GM23338 (cell line): ENCODE measurements at places on chromosomes 12 and 14.

DNA sequence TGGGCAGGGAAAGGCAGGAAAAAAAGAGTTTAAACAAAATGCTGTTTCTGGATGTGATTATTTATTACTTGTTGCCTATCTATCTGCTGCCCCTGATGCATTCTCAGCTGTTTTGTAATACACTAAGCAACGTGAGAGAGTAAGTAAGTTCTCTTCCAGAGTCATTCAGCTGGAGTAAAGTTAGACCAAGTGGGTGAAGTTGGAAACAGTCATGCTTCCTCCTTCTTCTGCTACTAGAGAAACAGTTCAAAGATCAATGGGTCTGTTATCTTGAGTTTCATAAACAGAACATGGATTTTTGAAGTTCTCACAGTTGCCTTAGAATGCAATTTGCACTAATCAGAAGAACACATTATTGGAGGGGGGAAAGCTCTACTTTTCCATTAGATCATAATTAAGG lies 279.3 kb downstream of the EGLN3 start:
- DNase-seq, result no peak

DNA sequence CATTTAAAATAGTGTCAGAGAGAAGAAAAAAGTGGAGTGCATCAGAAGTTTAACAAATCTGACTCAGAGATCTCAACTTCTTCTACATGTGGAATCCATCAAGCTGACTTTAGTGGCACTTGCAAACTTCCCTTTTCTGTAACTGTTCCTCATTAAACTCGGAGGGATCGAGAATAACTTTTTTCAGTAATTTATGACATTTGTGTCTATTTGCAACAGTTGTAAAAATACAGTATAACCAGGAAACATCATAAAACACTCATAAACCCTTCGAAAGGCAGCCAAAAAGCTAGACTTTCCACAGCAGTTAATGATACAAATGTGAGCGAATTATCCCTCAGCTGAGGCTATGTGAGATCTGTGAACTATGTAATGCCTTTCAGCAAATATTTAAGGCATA lies 1936.8 kb upstream of the SEL1L start:
- DNase-seq, result no peak

- DNase-seq, result no peak
Observed at GRCh38 chr12:101775816-101776215, 36.6 kb upstream of the SYCP3 start.

GRCh38 chr12:28563936-28564335 lies 373.7 kb downstream of the CCDC91 start:
- DNase-seq, result no peak

- DNase-seq, result no peak
Observed at GRCh38 chr12:5884285-5884684, 60.8 kb downstream of the ANO2 start.

GRCh38 chr14:101862177-101862576 lies 100.7 kb downstream of the PPP2R5C start:
- DNase-seq, result no peak

GRCh38 chr12:90621927-90622326 lies 333.0 kb downstream of the CCER1 start:
- DNase-seq, result no peak

GRCh38 chr12:117334051-117334450 lies 27.4 kb downstream of the NOS1 start:
- DNase-seq, result no peak

DNA sequence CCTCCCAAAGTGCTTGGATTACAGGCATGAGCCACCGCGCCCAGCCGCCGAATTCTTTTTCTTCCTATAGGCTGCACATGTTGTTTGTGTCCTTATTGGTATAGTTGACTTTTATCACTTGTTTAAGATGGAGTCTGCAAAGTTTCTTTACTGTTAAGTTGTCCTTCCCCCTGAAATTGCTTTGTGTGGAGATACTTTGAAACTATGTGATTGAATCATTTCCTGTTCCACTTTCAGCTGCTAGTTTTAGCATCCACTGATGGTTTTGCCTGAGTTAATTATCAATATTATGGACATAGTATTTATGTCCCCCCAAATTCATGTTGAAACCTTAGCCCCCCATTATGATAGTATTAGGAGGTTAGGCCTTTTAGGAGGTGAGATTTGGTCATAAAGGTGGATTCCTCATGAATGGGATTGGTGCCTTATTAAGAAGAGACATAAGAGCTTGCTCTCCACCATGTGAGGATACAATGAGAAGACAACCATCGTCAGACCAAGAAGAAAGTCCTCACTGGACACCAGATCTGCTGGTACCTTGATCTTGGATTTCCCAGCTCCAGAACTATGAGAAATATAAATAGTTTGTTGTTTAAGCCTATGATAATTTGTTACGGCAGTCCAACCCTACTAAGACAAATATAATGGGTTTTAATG lies 34.9 kb downstream of the PPHLN1 start:
- DNase-seq, result no peak

GRCh38 chr14:44170101-44170500 lies 337.0 kb downstream of the FSCB start:
- no peak for DNase-seq

GRCh38 chr12:3101309-3102024 lies 24.3 kb downstream of the TSPAN9 start:
- no peak for DNase-seq

GRCh38 chr12:116589581-116589980 lies 30.4 kb downstream of the MAP1LC3B2 start:
- DNase-seq, result no peak

GRCh38 chr14:93946104-93946503 lies 19.0 kb downstream of the FAM181A start:
- DNase-seq, result no peak

- no peak for DNase-seq
Observed at GRCh38 chr12:65019696-65020234, 101.3 kb downstream of the WIF1 start.

DNA sequence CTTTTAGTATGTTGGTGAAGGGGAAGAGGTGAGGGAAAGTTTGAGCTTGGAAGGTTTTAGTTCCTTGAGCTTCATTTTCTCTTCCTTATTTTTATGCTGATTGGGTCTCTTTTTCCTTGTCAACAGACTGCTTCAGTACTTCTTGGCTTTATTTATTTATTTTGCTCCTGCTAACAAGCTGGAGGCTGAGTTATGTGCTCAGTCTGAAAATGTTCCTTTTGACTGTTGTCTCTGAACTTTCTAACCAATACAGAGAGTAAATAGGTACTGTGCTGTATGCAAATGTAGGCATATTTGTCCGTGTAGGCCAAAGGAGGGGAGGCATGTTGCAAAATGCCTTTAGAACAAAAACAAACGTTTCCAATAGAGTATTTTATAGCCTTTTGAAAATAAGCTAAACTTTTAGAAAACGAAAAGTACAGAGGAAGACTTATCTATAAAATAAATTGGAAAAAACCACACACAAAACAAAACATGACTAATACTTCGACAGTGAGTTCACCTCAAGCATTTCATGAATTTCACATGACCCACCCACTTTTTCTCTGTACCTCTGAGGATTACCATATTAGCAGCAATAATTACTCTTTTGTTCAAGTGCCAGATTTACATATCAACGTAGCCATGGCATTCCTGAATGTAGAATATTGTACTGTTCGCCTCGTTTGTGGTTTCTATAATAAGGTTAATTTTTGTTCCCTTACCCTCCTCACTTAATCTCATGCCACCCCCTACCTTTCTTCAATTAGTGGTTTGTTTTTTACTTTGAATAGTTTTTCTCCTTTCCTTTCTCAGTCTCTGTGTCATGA lies 4.7 kb upstream of the CREBL2 start:
- no peak for DNase-seq

GRCh38 chr12:50927766-50928224 lies 24.5 kb upstream of the HIGD1C start:
- DNase-seq, result no peak

- DNase-seq, result no peak
Observed at GRCh38 chr14:26873362-26873960, 275.6 kb upstream of the NOVA1 start.

GRCh38 chr14:101475456-101476257 lies 85.6 kb upstream of the DIO3 start:
- DNase-seq, result no peak

DNA sequence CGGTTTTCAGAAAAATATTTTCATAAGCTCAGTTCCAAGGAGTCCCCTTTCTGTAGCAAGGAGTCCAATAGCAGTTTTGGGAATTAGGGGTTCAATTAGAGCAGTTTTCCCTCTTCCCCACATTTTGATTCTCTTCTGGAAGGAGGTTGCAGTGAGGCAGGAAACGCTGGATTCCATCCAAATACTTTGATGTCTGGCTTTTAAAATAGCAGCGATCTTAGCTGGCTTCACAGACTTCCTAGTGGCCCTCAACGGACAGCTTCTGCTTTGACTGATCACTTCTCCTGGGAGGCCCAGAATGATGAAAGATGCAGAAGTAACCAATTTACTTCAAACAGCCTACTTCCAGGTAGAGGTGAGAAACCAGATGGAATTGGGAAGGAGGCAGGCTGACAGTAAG lies 63.1 kb downstream of the C12orf75 start:
- DNase-seq, result no peak

DNA sequence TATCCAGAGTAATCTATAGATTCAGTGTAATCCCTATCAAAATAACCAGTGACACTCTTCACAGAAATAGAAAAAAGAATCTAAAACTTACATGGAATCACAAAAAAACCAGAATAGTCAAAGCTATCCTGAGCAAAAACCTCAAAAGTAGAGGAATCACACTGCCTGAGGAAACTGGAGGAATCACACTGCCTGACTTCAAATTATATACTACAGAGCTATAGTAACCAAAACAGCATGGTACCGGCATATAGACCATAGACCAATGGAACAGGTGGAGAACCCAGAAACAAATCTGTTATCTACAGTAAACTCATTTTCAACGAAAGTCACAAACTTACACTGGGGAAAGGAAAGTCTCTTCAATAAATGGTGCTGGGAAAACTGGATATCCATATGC lies 244.0 kb downstream of the FUT8 start:
- DNase-seq, result no peak

GRCh38 chr14:106670011-106670410 lies 1143.6 kb downstream of the TMEM121 start:
- no peak for DNase-seq

GRCh38 chr14:59630288-59630963 lies 53.8 kb upstream of the CCDC175 start:
- DNase-seq, result peak; percentile 76

- DNase-seq, result no peak
Observed at GRCh38 chr12:2215709-2216560, 163.1 kb downstream of the CACNA1C start.

DNA sequence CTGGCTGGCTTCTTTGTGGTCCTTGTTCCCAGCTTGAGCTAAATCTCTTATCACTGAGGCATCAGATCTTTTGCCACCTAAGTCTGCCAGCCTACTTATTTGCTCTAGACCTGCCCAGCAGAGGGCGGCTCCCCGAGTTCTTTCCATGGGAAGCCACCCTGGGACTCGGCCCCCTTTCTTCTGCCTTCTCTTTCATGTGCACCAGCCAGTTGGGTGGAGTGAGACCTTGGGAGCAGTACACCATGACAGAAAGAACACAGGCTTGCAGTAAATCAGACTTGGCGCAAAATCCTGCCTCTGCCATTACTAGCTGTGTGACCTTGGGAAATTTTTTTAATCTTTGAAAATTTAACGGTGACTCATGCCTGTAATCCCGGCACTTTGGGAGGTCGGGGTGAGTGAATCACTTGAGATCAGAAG lies 7.4 kb downstream of the SMAGP start:
- peak; percentile 84 for DNase-seq

DNA sequence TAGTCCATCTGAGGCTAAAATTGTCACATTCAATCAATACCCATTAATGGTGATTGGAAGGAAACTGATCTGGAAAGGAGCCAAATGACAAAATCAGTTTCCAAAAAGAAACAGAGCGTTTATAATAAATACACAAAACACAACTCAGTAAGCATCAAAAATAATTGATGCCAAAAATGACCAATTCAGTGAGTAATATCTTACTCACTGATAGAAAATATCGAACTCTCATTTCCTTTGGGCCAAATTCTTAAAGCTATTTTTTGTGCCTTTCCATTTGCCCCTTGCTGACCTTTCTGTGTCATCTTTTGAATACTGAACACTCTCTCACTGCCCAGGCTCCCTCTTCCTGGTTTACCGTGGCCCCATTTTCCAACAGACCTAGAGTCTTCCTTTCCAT lies 22.5 kb upstream of the ATP2B1 start:
- no peak for DNase-seq

- DNase-seq, result no peak
Observed at GRCh38 chr12:124769163-124769530, 94.5 kb downstream of the SCARB1 start.

DNA sequence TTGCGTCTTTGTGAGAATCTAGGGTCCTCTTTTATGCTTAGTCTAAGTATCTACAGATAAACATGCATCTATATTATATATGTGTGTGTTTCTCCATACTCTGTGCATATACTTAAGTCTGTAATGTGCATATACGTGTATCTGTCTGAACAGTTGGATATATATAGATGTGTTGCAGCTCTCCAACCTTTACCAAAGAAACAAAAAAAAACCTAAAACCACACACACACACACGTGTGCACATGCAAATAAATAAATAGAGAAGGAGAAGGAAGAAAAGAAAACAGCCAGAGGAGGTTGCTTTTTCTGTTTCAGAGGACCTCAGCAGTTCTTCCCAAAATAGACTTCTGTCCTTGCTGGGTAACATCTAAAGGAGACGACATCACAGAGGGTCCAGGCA lies 244.9 kb downstream of the CACNA1C start:
- DNase-seq, result no peak

- DNase-seq, result no peak
Observed at GRCh38 chr12:14373217-14373616, 7.7 kb downstream of the ATF7IP start.

DNA sequence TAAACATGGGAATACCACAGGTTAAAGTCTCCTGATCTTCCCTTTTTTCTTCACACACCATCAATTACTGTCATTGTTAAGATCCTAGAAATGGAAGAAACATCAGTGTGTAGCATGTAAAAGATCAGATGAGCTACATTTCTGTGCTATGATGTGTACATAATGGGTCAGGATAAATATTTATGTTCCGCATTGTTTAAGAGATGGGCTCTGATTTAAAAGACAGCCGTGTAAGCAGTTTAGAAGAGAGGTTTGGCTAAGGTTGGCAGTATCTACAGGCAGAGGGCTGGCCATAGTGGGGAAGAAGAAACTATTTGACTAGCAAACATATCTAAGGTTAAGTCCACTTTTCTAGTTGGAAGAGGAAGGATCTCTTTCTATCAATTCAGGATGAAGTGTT lies 49.4 kb downstream of the LRRC9 start:
- no peak for DNase-seq

DNA sequence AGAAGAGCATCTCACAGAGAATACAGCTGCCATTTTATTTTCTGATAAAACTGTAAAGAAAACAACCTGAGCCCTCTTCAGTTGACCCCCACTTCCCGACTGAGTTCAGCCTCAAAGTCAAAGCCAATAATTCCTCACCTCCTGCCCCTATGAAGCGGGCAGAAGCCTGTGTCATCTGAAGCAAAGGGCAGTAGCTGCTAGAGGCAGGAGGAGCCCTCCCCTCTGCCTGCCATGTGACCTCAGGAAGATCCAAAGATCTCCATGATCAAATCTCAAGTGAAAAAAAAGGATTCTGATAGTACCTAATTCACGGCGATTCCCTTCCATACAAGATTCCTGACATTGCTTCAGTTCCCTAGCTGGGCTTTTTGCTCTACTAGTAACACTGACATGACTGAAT lies 223.1 kb upstream of the CAND1 start:
- peak; percentile 27 for DNase-seq
